Trophoblast cell (in vitro differentiated cells and primary cell): ENCODE measurements at places on chromosomes 2 and 18.
A peak's percentile ranks its signal among the peaks of the same experiment; 100 is the strongest.

GRCh38 chr2:96464651-96465050 lies 40.5 kb downstream of the NEURL3 start:
- no peak for DNase-seq

DNA sequence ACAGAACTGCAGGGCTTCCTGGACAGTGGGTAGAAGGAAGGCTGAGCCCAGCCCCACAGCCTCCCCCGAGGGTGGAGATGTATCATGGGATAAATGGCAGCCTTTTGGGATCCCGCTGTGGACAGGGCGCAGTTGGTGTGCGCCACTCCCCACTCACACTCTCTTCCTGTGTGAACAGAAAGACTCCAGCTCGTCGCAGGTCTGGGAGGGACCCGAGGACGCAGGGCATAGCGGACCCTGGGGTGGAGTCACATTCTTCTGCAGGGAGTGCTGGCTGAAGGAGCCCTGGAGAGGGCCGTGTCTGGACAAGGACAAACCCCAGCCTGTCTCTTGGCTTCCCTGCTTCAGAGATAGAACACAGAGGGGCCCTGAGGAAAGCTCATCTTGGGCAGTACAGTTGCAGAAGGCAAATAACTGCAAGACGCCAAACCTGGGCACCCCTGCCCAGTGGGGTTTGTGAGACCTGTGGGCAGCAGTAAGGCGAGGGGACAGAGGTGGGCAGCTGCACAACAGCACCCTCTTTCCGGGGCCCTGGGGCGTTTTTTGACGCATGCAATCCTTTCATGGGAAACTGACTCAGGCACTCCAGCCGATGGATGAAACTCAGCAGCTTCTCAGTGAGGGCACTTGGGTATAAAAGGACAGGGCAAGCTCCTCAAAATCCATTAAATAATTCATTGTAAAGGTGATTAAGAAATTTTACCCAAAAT lies 101.9 kb downstream of the USP40 start:
- no peak for DNase-seq

DNA sequence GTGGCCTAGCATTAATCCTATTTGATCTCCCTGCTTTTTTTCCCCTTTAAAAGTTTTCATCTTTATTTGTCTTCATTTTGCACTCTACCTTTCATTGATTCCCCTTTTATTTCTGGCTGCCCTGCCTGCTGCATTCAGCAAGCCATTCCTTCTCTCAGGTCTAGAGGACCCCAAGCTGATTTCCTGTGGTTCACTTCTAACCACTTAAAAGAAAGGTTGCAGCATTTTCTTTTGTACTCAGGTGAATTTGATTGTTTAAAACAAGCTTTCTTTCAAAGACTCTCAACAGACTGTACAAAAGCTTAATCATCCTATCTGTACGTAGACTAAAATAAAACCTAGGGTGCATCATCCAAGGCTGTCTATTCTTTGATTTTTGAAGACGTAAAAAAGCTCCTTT lies 160.3 kb downstream of the CSRNP3 start:
- no peak for DNase-seq

- peak; percentile 39 for DNase-seq
Observed at GRCh38 chr2:10297191-10297830, 5.4 kb upstream of the HPCAL1 start.

GRCh38 chr2:42510191-42510590 lies 16.4 kb upstream of the KCNG3 start:
- no peak for DNase-seq
